ENCODE measurements at places on chromosomes 2 and 18.

GRCh38 chr2:204018717-204019116, 82.2 kb downstream of the ICOS start:
- no peak for DNase-seq

DNA sequence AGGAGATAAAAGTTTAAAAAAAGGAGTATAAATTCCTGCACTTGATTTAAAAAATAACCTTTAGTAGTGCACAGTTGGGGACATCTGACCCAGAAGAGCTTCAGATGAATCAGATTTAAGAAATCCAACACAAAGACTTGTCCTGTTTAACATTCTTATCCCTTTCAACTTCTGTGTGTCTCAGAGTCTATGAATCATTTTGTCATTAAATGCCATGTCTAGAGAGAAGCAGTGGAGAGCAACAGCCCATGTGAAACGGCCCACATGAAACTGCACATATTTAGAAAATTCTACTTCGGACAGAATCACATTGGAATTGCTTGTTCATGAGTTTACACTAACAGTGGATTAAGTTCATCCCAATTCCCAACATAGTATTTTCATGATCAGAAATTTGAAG, 278.6 kb downstream of the SLC8A1 start:
- no peak for DNase-seq

GRCh38 chr2:217195658-217196446, 336.0 kb upstream of the TNP1 start:
- DNase-seq = no peak

DNA sequence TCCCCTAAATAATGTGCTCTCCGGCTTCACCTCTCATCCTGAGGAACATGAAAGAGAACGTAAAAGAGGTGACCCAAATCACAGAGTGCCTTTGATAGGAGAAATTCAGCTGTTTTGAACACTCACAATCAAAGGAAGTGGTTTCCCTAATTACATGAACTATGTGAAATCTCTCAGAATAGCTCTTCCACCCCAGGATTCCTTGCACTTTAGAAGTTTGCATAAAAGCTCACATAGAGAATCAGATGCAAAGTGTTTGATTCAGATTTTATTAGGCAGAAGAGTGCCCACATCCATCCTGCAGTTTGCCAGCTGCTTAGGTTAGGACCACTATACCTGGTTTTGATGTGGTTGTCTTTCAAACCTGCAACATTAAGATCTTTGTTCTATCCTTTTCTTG, 61.0 kb downstream of the MAP3K20 start:
- no peak for DNase-seq

DNA sequence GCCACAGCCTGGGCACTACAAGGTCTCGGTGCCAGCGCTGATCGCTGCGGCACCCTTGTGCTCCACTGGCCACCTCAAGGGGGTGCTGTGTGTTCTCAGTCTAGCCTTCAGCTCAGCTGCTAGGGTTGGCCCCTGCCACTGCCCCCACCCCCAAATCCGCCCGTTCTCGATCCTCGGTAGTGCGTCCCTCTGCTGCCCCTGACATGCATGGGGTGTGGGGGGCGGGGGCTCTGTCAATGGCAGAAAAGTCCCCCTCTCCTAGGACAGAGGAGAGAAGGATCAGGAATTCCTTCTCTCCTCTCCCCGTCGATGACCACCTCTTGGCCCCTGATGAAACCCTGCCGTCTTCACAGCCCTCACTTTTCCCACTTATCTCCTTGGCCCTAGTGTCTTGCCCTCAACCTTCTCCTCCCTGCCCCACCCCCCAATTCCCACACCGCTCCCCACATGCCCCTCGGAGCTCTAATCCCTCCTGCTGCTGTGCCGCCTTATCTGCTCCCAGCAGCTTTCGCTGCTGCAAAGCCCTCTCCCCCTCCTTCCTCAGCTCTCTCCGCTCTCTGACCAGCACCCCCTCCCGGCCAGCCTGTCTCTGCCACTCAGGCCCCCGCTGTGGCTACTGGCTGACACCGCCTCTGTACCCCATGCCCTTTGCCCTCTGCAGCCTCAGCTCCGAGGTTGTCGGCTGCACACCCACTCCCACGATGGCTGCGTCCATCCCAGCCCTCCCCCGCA, 4.3 kb upstream of the ASIC4 start:
- peak; percentile 87 for DNase-seq

All from H9 (cell line).